ENCODE measurements at places on chromosomes 7 and 10.

DNA sequence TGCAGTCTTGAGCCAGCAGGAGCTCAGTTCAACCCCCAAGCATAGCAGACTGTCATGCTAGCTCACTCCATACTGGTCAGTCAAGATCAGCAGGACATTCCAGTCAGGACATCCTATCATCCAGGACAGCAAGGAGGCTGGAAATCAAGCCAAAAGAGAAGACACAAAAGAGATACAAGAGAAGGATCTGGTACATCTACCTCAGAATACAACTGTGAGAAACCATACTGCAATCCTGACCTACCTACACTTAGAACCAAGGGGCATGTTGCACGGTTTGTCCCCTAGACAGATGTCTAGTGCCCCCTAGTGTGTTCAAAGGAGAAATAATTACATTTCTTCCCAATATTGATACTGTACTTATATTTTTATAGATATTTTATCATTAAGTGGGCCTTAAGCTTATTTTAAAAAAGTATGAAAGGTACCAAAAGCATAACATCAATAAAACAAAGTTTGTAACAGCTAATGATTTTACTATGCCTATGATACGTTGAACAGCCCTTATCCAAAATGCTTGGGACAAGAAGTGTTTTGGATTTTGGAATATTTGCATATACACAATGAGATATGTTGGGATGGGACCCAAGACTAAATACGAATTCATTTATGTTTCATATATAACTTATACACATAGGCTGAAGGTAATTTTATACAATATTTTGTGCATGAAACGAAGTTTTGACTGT is 26.7 kb downstream of the ERCC6 start:
- ATAC-seq: no peak

DNA sequence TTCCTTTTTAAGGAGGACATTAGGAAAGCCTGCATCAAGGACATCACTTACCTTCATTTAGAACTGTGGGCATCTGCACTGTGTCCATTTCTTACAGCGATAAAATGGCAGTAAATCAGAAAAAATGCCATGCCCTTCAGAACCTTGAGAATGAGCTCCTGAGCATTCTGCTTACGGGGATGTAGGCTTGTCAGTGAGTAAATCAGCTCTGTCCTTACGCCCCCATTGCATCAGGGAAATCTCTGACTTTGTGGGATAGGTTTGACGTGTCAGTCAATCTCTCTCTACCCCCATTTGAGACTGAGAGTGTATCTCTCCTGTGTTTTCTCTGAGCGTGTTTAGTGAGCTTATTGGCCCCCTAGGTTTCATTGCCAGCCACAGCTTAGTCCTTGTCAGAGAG is 837.1 kb downstream of the LRMDA start:
- peak; percentile 85 for ATAC-seq

GRCh38 chr7:93350338-93350737 is 118.2 kb downstream of the VPS50 start:
- no peak for ATAC-seq

DNA sequence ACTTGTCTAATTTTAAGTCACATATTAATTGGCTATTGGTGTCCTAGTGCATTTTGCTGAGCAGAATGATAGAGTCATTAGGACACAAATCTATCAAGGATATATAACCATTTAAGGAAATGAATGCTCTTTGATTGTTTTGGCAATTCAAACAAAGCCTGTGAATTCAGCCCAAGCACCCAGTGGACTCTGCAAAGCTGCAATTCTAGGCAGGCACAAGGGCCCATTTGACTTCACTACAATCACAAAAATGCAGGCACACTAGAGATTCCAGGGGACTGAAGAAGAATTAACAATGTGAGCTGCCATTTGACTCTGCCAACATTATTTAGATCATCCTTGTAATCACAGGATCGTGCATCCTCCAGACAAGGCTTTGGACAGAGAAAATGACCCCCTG is 544.2 kb upstream of the PHF14 start:
- ATAC-seq: no peak

DNA sequence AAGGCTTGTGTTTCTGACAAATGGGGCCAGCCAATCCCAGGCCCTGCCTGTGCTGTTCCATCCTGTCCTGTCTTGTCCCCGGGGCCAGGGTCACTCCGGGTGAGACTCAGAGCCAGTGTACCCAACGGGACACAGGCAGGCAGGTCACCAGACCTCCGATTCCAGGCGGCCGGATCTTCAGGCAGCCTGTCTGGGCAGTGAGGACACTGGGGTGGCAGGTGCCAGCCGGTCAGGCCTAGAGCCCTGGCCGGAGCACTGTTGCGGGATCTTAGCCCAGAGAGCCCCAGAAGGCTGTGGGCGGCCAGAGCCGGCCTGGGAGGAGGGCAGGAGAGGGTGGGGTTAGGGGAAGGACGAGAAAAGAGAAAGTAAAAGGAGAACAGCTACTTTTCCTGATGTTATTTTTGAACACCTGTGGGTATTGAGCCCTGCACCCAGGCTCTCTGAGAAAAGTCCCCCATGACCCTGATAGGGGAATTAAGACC is 134.3 kb upstream of the TNRC18 start:
- no peak for ATAC-seq

- ATAC-seq: no peak
These were observed 419.6 kb downstream of the DNAJB9 start for GRCh38 chr7:108989319-108989718.

DNA sequence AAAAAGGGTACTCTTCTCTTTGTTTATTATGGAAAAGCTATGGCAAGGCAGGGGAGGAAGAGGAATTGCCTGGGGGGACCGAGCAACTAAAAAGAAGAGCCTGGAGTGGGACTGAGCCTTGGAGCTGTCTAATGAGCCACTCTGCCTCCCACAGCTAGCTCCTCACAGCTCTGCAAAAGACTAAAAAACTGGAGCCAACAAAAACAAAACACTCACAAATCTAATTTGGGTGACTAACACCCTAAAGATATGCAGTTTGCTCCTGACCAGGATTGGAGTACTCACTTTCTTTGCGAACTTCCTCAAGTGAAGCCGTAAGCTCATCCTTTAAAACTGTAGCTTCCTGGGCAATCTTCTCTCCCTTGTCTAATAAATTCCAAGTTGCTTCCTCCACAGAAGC is 89.4 kb downstream of the CTNNA3 start:
- ATAC-seq: peak; percentile 44

DNA sequence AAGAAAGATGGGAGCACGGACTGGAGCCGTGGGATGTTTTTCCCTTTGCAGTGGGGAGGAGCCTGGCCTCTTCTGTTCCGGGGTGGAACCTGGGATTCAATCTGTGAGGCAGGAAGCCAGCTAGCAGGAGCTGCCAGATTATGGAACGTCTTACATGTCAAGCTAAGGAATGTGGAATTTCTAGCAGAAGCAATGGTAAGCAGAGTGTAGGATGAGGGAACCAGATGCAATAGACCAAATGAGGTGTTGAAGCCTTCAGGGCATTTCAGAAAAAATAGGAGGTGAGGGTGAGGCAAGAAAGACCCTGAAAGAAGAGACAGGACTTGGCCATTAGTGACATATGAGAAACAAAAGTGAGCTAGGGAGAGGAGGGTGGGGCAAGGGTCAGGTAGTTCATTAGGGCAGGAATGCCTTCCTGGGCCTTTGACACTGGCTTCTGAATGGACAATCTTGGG is 105.5 kb downstream of the CHN2 start:
- ATAC-seq: no peak

DNA sequence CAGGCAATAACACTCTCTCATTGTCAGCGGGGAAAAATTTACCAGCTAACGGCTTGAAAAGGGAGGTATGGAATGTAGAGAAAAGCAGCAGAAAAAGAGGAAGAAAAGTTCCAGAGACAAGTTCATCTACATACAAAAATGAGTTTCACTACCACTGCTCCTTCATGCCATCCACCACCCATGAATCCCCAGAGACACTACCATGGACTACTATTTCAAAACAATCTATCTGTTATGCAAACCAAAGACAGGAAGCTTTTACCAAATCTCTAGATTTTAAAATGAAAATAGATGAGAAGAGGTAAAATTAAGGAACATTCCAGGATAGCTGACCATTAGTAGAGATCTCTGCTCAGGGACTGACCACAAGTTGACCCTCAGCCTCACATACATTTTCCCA is 189.0 kb upstream of the GRM3 start:
- ATAC-seq: no peak

GRCh38 chr7:100668069-100668449 is 5.5 kb upstream of the GNB2 start:
- no peak for ATAC-seq

GRCh38 chr7:36128448-36129047 is 24.5 kb upstream of the EEPD1 start:
- peak; percentile 66 for ATAC-seq

DNA sequence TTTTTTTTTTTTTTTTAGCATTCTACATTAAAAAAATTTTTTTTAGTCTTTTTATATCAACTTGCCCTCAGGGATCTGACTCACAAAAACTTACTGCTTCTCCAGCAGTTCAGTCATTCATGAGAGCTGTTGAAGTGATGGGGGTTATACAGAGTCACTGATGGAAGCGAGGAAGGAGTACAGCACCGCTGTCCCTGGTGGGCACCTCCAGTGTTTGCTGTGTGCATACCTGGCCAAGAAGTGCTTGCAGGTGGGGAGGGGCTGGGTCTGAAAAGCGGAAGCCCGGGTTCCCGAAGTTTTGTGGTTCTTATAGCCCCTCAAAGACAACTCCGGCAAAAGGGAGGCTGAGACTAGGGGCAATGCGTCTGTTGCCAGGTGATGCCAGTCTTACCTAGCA is 46.2 kb downstream of the MINDY4 start:
- ATAC-seq: no peak

DNA sequence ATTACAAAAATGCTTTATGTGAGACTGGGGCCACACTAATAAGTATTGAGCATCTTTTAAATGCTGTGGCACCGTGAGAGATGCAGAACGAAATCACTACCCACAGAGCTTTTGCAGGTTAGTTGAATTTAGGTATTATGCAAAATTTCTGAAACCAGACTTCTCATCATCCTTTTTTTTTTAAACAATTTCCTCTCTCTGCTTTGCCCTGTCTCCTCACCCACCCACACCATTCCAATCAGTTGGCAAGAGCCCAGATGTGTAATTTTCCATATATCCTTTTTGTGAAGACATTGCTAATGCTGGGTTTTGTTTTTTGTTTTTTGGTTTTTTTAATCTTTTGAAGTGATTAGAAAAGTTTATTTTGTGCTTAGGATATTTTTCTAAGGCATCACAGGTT is 1.1 kb downstream of the YAE1 start:
- ATAC-seq: no peak

Measured in motor neuron (in vitro differentiated cells).